ENCODE measurements at places on chromosomes 7 and 10.

- no peak for DNase-seq
Observed at GRCh38 chr10:35050568-35050967, 39.6 kb downstream of the CUL2 start.

DNA sequence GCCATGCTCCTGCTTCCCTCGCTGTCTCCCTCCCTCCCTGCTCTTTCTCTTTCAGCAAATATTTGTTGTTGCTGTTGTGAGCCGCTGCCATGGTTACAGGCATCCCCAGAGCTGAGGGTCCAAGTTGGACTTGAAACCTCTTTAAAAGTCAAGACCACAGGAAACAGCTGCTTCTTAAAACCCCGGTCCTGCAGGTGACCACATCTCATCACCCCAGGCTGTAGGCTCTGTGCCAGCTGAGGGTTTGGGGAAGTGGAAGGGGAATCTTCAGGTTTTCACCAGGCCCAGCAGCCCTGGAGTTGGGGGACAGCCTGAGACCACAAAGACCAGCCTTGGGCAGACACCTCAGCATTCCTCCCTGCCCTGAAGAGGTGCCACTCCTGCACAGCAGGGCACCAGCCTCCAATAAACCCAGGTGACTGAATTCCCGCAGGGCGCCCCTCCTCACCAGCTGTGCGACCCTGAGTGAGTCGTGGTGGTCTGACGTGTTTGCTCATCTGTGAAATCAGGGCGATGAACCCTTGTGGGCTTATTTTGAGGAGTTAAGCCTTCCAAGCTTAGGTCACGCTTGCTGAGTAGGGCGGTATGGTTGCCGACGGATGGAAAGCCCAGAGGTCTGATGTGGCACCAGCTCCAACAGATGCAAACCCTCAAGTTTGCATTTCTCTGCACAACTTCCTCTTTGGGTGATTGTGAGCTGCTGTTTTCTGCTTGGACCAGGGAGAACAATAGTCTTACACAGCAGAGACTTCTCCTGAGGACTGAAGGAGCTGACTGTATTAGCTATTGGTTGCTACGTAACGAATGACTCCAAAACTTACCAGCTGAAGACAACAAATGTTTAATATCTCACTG lies 24.8 kb downstream of the NPTX2 start:
- DNase-seq = peak; percentile 23

DNA sequence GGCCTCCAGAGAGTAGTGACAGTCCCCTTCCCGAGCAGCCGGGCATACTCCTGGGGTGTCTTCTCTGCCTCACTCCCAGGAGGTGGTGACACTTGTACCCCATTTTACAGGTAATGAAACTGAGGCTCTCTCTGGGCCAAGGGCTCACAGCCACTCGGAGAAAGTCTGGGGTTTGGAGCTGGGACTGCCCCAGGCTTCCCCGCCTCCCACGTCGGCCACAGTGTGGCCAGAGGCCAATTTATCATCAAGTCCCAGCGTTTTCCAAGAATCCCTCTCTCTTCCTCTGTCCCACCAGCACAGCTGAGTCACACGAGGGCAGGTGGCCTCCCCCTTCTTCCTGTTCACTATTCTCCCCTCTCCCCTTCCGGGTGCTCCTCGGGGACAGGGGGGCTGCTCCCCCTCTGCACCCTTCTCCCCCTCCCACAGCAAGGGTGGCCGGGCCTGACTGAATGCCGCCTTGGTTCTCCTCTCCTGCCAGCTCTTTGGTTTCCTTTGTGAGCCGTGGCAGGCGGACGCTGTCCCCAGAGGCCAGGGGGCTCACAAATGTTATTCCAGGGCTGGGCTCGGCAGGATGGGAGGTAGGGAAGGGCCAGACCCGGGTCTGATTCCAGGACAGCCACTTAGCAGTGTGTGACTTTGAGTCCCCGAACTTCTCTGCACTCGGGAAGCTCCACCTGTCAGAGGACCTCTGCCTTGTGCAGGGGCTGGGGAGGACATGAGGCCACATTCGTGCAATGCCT lies 17.7 kb downstream of the CLIP2 start:
- DNase-seq = peak; percentile 40

- peak; percentile 81 for DNase-seq
Observed at GRCh38 chr10:58512491-58513187, at the start of gene BICC1. TSS of gene BICC1 (plus strand) at chr10:58512872. CDS start at chr10:58513144, 272 bp downstream.

- no peak for DNase-seq
Observed at GRCh38 chr7:155731380-155731779, 80.9 kb downstream of the SHH start.

DNA sequence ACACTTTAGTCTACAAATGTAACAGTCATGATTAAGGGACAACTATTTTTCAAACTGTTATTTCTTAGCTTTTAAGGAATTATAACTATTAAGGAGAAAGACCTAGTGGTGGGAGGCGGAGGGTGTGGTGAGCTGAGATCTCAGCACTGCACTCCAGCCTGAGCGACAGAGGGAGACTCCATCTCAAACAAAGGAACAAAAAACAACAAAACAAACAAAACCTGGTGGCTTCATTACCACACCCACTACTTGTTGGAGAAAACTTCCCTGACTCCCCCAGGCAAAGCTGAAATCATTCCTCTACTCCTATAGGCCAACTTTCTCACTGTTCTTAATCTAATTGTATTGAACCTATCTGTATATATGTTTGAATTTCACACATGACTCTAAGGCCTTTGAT lies 3.2 kb downstream of the POLR1F start:
- no peak for DNase-seq

- DNase-seq = no peak
Observed at GRCh38 chr10:124738441-124738840, 5.7 kb downstream of the FAM53B start.

DNA sequence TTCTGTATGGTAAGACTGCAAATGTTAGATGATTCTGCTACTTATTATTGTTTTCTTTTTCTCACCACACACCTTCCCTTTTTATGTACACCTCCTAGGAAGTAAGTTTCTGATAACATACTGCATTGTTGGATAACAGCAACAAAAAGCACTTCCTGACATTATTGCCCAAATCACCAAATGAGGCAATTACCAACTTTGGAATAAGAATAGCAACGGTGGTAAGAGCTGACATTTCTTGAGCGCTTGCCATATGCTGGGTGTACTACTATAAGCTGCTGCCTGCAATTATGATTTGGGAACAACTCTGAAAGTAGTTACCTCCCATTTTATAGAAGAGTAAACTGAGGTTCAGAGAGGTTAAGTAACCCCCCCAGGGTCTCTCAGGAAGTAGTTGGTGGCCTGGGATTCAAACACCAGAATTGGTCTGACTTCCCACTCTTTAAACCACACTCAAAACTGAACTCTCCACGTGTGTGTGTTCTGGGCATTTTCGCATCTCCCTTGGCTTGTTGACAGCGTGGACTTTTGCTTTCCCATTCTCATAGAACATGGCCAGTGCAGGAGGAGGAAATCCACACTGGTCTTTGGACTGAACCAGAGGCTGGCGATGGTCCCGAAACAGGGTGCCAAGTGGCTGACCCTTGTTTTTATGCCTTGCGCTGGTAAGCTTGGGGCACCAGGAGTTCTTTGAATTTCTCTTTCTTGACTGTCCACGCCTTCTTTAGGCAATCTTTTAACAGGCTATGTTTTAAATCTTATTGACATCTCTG lies 71.4 kb downstream of the TCF7L2 start:
- no peak for DNase-seq

DNA sequence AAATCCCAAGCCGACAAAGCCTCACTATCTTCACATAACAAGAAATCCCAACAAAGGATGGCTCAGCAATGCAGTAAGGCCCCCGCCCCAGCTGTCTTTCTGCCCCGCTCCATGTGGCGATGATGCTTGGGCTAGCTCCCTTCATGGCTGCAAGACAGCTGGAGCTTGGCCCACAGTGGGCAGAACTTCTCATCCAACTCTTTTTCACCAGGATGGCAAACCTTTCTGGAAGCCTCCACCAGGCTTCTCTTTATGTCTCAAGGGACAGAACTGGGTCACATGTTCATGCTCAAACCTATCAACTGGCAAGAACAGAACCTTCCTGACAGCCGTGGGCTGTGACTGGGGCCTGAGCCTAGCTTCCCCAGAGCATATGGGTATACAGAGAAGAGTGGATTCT lies 260.5 kb upstream of the MKLN1 start:
- no peak for DNase-seq

DNA sequence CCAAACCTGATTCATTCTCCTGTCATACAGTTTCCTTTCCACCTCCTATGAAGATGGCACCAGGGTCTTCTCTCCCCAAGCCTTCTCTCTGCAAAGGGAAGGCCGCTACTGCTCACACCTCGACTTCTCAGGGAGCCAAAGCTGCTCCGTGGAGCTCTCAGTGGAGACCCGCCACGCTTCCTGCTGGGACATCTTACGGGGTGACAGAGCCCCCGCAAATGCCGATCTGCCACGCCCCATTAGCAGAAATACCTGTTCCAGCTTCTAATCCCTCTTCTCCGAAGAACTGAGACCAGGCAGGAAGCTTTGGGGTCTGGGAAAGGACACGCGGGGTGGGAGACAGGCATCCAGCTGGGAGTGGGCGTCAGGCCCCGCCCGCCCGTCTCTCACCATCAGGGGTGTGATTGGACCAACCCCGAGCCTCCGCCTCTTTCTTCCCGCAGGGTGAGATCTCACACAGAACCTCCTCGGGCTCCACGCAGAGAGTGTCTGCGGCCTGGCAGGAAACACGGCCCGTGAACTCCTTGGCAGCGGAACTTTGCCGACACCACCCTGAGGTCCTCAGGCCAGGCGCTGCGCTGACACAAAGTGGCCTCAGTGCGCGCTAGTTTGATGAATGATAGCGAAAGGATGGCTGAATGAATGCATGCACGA lies 12.0 kb upstream of the CALML5 start:
- no peak for DNase-seq

DNA sequence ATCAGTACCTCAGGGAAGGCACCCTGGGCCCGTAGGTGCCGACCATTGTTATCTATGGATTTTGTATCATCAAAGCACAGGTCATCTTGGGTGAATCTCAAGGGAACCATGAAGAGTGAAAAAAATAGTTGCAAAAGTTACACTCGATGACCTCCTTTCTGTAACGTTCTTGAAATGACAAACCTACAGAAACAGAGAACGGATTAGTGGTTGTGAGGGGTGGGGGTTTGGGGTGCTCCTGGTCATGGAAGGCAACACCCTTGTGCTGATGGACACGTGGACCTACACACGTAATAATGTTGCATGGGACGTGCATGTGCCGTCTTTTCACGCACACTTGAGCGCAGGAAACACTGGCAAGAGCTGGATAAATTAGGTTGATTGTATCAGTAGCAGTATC lies 655.9 kb downstream of the SDK1 start:
- DNase-seq = no peak

DNA sequence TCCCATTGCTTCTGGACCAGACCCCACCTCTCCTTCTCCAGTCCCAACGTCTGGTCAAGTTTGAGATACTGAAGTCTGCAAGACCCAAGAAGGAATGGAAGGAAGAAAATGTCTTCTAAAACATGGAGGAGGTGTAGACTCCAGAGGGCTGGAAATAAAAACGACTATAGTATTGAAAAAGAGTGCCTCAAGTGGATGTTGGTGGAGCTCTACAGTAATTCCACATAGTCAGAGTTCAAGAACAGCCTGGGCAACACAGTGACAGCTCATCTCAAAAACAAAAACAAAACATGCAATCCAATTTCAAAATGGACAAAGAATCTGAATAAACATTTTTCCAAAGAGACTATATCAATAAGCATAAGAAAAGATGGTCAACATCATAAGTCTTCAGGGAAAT lies 2.3 kb upstream of the PCGF6 start:
- no peak for DNase-seq

GRCh38 chr7:40793132-40793531 lies 658.3 kb downstream of the SUGCT start:
- DNase-seq = no peak

GRCh38 chr7:78472519-78472918 lies 673.9 kb downstream of the PHTF2 start:
- DNase-seq = no peak

GRCh38 chr7:97421307-97421930 lies 303.9 kb downstream of the SDHAF3 start:
- no peak for DNase-seq

DNA sequence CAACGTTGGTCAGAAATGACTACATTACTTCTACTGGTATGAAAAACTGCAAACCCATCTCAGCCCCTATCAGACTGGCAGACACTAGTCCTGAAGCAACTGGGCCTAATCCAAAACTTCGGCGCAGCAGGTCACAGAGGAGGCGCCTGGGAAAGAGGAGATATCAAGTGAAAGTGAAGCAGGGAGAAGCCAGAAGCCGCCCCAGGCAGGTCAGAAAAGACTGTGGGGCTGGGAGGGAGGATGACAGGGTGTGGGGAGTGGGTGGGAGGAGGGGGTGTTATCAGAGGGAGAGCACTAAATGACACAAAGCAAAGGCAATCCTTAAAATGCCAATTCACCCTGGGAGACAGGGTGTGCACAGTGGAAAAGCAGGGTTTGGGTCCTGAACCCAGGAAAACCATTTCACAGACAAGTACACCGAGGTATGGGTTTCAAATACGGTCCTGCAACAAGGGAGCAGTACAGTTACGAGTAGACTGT lies 731 bp downstream of the CHCHD3 start:
- DNase-seq = peak; percentile 23

DNA sequence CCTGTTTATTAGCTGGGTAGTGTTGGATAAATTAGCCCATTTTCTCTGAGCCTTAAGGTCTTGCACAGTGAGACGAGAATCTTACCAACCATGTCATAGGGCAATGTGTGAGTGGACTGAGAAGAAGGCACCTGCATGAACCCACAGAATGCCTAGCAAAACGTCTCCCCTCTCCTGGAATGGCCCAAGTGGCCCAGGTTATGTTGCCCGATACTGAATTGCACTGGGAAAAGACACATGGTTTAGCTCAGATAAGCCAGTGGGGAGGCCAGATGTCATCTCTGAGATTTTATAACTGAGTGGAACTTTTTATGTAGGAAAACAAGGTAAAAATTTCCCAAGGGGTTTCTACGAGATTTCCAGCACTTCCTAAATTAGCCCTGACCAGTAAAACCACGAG lies 104.7 kb upstream of the IKZF1 start:
- DNase-seq = no peak

DNA sequence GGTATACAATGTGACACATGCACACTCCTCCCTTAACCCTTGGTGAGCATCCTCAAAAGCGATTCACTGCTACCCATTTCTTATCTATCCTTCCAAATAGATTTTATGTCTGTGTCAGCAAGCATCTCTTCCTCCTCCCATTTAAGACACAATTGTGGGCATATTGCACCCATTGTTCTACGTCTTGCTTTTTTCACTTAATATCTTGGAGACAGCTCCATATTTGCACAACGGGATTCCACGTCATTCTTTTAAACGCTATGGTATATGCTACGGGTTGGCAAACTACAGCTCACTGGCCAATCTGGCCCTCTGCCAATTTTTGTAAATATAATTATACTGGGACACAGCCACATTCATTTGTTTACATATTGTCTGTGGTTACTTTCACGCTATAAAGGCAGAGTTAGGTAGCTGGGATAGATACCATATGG lies 88.6 kb downstream of the RNF216 start:
- DNase-seq = no peak

GRCh38 chr10:123991611-123992570 lies 100.3 kb upstream of the CPXM2 start:
- peak; percentile 45 for DNase-seq

GRCh38 chr10:127293640-127294039 lies 97.2 kb upstream of the INSYN2A start:
- DNase-seq = no peak

All from nephron progenitor cell (in vitro differentiated cells).